ENCODE measurements at places on chromosomes 5 and 9.

DNA sequence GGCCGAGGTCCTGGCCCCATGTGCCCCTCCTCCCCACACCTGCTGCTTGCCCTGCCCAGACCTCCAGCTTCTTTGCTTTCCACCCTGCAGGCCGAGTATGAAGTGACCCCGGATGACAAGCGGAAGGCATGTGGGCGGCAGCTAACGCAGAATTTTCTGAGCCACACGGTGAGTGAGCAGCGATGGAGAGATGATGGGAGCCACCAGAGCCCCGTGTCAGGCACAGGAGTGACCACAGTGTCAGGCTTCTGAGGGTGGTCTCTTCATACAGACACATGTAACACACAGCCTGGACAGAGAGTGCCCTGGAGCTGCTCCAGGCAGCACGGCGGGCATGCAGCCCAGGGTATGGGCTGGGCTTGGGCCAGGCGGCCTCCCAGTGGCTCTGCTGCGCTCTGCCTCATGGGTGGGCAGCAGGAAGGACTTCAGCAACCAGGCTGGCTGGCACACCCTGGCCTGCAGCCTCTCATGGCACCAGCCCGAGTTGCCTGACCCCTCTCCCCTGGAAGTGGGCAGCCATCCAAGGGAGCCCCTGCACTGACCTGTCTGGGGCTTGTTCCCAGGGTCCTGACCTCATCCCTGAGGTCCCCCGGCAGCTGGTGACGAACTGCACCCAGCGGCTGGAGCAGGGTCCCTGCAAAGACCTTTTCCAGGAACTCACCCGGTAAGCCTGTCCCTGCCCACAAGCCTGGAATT, 5.8 kb downstream of the GRK6 start:
- no peak for DNase-seq

- no peak for DNase-seq
Observed at GRCh38 chr9:74358959-74359358, 138.2 kb upstream of the RORB start.

DNA sequence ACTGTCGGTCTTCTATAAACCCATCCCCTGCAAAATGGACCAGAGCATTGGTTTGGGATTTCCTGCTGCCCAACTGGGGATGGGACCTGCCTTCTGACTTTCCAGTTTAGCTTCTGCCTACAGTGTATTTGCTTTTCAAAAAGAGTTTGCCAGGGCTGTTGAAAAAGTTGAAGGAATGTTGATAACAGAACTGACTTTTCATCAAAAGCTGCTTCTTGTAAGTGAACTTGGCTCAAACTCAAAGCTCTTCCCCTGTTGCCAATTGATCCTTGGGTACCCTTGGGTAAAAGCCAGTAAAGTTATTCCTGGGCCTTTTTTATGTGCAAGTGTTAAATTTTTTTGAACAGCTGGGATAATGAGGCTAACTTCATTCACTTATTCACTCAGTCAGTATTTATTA, 142.9 kb upstream of the SLC30A5 start:
- DNase-seq: no peak

DNA sequence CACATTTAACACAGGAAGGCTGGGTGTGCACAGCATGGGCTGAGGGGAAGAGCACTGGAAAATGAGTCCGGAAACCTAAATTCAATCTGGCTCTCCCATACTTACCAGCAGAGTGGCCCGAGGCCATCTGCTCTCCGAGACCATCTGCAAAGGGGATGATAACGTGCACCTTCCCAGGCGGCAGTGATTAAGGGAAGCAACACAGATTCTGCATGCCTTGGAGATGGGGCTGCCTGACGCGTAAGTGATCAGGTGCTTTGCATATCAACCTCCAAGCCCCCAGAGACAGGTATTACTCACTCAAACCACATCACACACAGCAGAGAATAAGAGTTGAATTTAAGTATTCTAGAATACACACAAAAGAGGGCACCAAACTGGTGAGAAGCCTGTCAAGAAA, 9.1 kb downstream of the EPB41L4B start:
- DNase-seq: no peak

DNA sequence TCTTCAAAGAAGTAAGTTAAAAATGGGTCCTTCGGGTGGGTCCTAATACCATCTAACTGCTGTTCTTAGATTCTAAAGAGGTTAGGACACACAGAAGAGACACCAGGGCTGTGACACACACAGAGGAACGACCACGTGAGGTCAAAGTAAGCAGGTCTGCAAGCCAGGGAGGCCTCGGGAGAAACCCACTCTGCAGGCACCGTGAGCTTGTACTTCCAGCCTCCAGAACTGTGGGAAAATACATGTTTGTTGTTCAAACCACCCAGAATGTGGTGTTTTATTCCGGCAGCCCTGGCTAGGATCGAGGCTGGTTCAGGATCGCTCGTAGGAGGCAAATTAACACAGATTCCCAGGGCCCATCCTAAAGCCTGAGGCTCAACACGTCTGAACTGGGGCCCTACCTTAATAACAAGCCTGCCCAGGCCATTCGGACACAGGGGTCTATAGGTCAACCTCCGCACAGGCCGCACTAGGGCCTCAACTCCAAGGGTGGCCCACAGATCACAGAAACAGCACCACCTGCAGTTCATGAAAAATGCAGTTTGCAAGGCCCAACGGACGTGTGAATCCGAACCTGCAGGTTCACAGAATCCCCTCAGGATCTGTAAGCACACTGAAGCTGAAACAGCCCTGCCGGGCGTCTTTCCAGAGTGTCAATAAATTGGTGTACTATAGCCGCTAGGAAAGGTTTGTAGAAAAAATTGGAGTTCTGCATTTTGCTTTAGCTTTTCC, 7.1 kb downstream of the MED10 start:
- no peak for DNase-seq

DNA sequence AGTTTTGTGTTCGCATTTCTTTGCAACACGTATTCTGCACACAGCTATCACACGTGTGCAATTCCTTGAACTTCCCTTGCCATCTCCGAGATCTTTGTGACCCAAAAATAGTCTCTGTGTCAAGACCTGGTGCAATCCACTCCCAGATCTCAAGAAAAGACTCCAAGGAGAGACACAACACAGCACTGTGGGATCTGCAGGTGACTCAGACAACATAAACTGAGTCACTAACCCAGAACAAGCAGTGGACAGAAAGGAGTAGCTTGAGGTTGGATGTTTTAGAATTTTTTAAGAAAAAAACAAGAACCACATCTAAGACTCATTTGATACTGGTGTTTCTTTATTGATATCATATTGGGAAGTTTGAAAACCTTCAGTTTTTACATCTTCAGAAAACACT, 396.9 kb downstream of the AGTPBP1 start:
- no peak for DNase-seq

DNA sequence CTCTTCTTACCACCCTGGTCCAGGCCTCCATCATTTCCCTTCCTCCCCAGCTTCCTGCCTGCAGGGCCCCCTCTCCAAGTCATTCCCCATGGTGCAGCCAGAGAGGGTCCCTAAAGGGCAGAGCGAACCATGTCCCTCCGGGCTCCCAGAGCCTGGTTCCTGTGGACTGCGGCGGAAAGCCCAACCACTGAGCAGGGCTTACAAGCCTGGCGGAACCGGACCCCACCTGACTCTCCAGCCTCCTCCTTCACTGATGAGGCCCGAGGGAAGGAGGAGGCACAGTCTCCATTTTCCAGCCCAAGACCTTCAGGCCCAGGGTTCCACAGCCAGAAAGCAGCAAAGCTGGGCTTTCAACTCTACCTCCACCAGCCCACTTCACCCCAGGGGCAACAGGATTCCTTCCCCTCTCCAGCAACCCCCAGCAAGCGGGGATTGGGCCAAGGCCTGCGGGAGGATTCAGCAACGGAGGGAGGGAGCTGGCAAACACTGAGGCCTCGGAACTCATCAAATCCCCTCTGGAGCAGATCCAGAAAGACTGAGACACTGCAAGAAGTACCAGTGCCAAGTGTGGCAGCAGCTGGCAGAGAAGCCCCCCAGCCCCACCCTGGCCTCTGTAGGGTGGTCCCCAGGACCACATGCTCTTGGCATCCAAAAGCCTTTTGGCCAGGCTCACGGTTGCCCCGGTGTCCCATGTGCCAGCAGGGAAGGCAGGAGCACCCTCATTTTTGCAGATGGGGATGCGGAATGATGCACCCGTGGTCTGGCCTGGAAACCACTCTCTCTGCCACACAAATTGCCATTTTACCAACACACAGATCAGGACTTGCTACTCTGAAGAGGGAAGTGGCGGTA, 3.1 kb downstream of the FAM163B start:
- DNase-seq: no peak

GRCh38 chr5:112025757-112026156, 268.8 kb upstream of the NREP start:
- no peak for DNase-seq

GRCh38 chr5:10584714-10585517, 21.0 kb downstream of the ANKRD33B start:
- DNase-seq: no peak

- DNase-seq: peak; percentile 21
Observed at GRCh38 chr9:126690431-126691051, 76.8 kb downstream of the LMX1B start.

GRCh38 chr5:41120600-41120999, 49.5 kb upstream of the MROH2B start:
- no peak for DNase-seq

DNA sequence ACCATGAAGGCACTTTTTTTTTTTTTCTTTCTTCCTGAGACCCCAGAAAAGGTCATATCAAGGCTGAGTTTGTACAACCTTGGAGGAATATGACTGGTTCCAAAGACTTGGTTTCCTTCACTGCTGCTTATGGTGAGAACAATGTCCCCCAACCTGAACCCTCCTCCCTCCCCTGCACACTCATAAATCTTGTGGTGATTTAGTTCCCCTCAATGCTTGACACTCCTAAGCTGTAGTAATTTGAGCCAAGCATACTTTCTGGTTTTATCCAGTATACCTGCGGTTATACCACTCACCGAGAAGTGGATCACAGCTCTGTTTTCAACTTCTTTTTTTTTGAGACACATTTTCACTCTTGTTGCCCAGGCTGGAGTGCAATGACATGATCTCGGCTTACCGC, 149.9 kb upstream of the KLF4 start:
- DNase-seq: no peak

- no peak for DNase-seq
Observed at GRCh38 chr9:127523312-127523851, 72.1 kb downstream of the LRSAM1 start.

- DNase-seq: no peak
Observed at GRCh38 chr9:109600142-109600541, 102.0 kb upstream of the PTPN3 start.

- DNase-seq: no peak
Observed at GRCh38 chr9:136851941-136852663, at the start of gene MAMDC4. Gene MAMDC4, plus strand, starts transcription at chr9:136852346. Its CDS starts 71 bp downstream, at chr9:136852417.

- no peak for DNase-seq
Observed at GRCh38 chr5:38680094-38680825, 123.8 kb upstream of the LIFR start.

DNA sequence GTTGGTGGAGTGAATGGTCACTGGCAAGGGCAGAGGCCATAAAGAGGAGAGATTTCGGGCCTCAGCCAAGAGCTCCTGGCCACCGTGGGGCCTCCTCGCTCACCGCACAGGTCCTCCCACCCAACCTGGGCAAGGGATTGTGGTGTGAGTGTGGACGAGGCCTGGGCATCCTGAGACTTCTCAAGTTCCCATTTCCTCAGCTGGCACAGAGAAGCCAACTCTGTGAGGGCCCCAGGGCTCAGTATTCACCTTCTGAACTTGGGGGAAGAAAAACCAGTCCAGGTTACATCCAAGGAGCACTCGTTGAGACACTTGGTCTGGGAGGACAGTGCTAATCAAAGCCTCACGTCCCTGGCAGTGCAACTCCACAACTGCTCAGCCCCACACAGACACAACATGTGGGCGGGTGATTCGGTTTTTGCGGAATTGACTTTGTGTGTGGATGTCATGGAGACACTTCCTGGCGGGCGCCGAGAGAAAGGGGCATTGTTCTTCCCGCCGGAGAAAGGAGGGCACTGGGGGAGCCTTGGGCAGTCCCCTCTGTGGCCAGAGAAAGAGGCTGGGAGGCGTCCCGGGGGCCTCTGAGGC, 28.5 kb upstream of the NKD2 start:
- DNase-seq: no peak

DNA sequence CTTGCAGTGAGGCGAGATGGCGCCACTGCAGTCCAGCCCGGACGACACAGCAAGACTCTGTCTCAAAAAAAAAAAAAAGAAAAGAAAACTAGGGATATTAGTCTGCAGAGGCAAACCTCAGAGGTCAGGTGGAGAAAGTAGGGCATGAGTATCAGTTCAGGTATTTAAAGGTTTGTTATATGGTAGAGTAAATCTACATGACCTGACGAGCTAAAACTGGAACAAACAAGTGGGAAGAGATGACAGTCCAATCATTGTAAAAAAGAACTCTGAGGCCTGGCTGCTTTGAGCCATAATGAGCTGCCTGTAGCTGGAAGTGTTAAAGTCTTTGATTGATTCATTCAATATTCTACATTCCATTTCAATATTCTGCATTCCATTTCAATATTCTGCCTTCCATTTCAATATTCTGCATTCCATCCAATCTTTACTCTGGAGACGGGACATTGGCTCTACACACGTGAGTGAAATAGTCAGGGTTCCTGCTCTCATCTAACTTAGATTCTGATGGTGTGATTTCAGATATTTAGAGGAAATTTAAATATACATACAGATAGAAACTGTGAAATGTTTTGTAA, 28.9 kb upstream of the GRAMD2B start:
- no peak for DNase-seq

DNA sequence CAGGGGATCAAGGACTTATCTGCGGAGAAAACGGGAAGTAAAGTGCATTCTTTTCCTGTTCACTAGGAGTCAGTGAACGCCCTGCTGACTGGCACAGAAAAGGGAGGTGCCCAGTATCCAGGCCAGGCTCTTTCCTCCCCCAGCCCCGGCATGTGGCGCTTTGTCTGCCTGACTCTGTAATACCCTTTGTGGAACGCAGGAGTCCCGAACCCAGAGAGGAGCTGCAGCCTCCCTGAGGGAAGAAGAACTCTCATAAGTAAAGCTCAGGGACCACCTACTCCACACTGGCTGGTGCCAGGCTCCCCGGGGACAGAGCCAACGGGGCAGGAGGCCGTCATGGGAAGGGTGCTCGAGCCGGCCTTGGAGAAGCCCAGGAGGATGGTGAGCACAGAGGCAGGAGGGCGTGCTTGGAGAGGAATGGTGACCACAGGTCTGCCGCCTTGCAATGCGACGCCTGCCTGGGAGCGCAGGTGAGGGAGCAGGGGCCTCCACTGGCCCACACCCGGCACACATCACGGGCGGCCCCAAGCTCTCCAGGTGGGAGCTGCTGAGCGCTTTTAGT, 31.5 kb downstream of the VAV2 start:
- DNase-seq: no peak

- DNase-seq: no peak
Observed at GRCh38 chr9:115212832-115213231, 94.9 kb upstream of the TNC start.

DNA sequence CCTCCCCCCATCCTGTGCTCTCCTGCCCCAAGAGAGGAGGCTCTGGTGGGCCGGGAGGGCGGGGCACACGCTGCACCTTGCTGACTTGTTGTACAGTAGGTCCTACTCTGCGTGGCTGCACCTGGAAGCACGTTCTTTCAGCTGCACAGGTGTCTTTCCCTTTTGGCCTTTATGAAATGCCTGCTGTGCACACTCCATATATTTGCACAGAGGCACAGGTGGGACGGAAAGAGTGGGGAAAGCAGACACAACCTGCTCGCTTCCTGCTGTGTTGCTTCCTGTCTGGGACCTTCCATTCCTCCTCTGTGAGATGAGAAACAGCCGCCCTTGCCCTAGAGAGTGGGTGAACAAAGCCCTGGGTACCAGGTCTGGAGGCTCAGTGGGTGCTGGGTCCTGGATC, 4.8 kb downstream of the USP20 start:
- no peak for DNase-seq

Measured in CD4-positive, alpha-beta T cell treated with Interleukin-6 at 100 ng/mL for 8 hours (primary cell).